ENCODE measurements at places on chromosomes 2 and 18.

DNA sequence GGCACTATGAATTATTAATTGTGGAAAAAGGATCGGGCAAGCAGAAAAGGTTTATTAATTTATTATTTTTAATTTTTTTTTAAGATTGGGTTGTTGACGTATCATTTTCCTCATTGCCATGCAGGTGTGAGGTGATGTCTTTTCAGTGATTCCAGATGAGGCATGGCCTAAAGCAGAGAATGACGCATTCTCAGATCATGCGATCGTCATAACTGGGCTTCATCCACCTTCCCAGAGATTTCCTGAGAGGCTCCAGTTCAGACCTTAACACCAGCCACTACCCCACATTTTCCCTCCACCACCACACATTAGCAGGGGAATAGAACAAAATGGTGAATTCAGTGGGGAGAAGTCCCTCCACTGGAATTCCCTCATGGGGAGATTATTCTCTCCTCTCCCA, 518.4 kb upstream of the SPHKAP start:
- no peak for DNase-seq

GRCh38 chr2:222040333-222040732, 258.5 kb downstream of the PAX3 start:
- no peak for DNase-seq

DNA sequence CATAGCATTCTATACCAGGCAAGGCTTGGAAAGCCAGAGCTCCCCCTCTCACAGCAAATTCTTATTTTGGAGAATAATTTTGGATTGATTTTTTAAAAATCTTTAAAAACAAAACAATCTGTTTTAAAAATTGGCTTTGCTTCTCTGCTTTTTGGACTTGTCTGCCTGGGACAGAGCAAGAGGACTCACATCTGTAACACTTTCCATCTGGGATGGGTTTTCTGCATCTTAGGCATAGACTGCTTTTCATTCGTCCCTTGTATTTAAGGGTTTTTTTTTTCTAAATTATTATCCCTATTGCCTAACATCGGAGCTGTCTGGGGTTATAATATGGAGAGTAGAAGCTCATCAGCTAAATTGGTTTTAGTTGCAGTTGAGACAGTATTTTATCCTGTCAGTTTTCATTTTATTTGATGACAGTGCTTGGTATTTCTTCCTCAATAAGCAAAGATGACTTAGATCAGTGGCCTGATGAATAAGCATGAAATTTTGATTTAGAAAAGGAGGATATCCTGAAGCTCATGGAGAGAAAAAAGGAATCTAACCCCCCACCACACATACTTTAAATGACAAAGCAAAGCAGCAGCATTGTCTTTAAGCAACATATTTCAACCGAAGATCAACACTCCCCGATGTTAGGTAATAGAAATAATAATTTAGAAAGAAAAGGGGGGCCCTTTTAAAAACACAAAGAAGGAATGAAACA, 2.3 kb upstream of the FZD7 start:
- no peak for DNase-seq

DNA sequence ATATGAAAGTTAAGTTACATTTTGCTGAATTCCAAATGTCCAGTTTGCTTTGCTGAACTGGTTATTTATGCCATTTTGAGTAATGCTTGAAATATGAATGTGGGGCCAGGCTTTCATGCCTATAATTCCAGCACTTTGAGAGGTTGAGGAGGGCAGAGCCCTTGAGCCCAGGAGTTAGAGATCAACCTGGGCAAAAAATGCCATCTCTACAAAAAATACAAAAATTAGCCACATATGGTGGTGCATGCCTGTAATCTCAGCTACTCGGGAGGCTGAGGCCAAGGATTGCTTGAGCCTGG, 101.2 kb upstream of the ITGA6 start:
- no peak for DNase-seq

DNA sequence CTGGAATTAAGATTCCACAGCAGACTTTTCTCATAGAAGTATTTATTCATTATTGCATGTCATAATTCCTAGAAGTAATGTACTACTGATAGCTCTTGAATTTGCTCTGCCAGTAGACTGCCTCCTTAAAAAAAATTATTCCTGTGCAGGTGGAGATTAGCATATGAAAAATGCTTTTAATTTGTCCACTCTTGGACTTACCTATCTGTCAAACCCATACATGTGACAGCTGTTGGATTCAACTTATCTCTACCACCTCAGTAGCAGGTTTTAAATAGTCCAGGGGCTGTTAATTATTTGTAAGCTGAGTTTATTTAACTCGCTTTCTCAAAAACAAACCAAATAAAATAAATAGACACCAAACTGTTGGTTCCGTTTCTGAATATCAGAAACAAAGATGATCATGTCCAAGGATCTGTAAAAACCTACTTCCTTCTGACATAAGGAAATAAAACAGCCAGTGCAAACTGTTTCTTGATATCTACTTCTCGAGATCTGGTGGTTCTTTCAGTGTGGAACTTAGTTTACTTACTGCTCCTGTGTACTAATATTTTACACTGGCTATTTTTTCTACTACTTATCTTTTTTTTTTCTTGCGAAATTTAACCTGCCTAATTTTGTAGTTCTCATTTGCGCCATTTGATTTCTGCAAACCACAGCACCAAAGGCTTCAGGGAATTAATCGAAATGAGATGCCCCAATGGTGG, 44.2 kb downstream of the ZEB2 start:
- DNase-seq: no peak

DNA sequence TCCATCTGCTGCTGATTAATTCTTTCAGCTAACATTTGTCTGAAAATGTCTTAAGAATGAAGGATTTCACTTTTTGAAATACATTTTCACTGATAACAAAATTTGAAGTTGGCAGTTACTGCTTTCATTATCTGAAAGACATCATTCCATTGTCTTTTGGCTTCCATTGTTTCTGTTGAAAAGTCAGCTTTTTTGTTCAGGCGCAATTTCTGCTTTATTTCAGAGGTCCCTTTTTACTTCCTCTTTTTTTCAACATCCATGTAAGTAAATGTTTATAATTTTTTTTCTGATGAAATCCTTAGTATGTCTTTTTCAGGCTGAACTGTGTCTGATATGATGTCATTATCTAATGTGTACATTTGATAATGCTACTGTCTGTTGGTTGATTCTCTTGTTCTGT, 184.2 kb downstream of the RND3 start:
- DNase-seq: no peak

DNA sequence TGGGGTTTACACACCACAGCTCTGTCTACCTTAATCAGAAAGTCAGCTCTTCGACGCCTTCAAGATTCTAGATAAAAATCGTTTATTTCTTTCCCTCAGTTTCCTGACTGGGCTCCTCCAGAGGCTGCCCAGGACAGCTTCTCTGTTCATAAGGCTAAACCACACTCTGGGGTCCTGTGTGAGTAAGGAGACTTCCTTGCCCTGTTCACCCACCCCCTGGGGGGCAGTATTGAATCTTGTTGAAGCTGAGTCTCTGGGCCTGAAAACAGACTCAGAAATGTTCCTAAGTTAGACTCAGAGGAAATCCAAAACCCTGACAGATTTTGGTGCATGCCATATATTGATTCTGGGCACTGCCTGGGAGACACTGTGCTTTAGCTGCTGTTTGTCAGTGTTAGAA, 43.0 kb downstream of the G6PC2 start:
- no peak for DNase-seq

DNA sequence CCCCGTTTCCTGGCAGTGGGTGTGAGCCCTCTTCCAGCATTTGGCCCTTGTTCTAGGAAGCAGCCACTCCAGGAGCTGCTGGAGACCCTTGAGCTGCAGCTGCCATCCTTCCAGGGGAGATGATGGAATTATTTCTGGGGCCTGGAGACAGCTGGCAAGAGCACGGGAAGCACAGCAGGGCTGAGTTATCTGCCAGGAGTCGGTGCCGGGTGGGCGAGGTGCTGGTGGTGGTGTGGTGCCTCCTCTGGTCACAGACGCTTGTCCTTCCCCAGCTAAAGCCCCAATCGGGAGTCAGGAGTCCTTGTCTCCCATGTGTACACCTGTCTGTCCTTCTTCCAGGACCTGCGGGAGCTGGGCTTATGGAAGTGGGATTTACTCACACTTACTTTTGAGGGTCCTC, 36.0 kb downstream of the DPYSL5 start:
- DNase-seq: no peak

- no peak for DNase-seq
Measured at GRCh38 chr2:9249020-9249800, 42.6 kb downstream of the ASAP2 start.

- no peak for DNase-seq
Measured at GRCh38 chr2:23380562-23381065, 4.4 kb upstream of the KLHL29 start.

- DNase-seq: no peak
Measured at GRCh38 chr2:105904938-105905337, 160.2 kb downstream of the NCK2 start.
